Left ventricle myocardium inferior (tissue), 1 donor: ENCODE measurements at places on chromosomes 5 and 9.

DNA sequence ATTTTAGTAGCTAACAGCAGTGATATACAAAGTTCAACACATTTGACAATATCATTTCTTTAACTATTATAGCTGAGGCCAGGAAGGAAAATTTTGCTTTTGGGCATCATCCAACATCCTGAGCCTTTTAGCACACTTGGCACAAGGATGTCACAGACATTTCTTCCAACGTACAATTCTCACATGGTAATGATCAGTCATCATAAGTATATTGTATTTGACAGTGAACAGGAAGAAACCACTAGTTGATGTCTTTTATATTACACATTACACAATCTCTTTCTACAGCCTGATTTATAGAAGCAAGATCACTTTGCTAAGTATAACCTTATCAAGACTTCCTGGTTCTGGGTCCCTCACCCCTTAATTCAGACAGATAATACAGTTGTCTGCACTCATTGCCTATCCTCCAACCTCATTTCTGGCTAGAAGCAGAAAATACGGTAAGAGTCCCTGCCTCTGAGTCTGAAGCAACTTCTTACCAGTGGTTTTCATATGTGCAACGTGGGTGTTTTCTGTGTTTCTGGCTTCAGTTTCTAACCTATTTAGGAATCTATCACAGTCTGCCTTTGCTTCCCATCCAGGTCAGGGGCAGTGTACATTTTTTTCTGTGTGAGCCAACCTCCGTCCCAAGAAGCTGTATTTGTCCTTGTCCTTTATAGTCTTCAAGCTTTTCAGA lies 167.8 kb downstream of the PAM start:
- no peak overlapping the region for H3K4me3 ChIP-seq
- peaks cover 29% of the 10 kb centered on the region for H3K36me3 ChIP-seq
- peak overlapping the region; percentile 6 for H3K27ac ChIP-seq

DNA sequence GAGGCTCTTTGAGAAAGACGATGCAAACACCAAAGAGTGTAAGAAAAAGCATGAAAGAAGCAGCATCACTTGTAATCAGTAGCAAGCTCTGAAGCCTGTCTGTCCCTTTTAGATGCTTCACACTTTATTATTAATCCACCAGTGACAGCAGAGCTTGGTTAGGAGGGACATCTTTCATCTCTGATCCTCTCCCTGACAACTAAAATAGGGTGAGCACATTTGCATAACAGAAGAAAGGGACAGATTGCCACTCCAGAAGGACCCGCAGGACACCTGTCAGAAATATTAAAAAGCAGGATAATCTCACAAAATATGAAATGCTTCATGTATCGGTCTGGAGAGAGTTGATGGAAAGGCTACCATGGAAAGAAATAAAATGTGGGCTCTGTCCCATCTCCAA lies 71.4 kb upstream of the MAP1B start:
- DNase-seq: no peak
- peaks cover 6% of the 10 kb centered on the region for H3K27me3 ChIP-seq
- H3K4me3 ChIP-seq: no peak overlapping the region
- H3K27ac ChIP-seq: no peak overlapping the region
- no peaks in the 10 kb centered on the region for H3K36me3 ChIP-seq

DNA sequence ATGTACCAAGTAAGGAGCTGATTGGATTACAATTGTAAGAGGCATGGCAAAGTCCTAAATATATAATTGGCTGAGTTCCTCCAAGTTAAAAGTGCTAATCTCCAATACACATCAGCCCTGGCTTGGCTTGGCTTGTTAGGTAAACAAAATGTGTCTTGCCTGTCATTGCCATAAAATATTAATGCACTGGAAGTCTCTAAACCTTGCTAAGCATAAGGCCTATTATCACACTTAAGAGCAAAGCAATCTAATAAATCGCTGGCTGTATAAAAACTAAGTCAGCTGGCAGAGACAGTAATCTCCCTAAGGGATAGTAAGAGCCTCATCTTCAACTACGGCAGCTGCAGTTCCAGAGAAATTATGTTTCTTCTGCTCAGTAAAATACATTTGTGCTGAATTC lies 418.6 kb upstream of the GRAMD2B start:
- H3K36me3 ChIP-seq: no peaks in the 10 kb centered on the region
- no peaks in the 10 kb centered on the region for H3K27me3 ChIP-seq
- H3K4me3 ChIP-seq: no peak overlapping the region
- no peak for DNase-seq

DNA sequence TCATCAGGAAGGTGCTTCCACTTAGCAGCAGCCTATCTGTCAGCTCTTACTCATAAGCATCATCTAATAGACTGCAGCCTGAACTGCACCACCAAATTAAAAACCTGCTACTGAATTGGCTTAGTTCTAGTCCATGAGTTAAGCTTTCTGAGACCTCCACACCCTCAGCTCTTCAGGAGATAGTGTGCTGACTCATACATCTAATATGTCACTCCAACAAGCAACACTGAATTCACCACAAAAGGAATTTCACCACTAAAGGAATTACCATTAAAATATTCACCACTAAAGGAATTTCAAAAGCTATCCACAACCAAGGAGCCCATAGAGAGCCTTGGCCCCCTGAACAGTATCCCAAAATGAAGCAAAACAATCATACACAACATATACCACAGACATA lies 418.5 kb upstream of the RORB start:
- H3K4me1 ChIP-seq: no peaks in the 10 kb centered on the region
- no peaks in the 10 kb centered on the region for H3K36me3 ChIP-seq
- DNase-seq: no peak
- H3K27me3 ChIP-seq: no peaks in the 10 kb centered on the region

DNA sequence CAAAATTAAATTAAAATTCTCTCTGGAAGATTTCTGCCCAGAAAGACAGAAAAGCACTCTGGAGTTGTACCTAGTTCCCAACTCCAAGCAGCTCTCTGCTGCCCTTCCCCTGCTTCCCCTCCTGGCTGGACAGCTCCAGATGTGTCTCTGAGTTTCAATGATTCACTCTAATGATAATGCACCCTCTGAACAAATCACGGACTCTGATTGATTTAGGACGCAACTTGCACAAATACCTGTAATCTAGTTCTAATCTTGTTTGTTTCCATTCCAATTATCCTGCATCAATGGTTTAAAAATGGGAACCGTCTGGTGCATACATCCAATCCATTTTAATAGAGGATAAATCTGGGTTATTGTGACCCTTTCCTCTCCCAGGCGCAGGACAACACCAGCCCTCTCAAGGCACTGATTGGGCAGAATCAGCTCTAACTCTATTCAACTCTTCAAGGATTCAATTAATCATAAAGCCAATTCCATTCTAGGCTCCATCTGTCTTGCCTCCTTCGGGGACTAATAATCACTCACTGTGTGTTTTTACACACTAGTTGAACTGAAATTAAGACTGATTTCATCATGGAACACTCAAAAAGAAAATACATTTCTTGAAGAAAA lies 111.2 kb upstream of the LRRTM2 start:
- DNase-seq: no peak
- peaks cover 3% of the 10 kb centered on the region for H3K36me3 ChIP-seq
- H3K4me3 ChIP-seq: no peak overlapping the region
- no peak overlapping the region for H3K27ac ChIP-seq

- H3K27ac ChIP-seq: no peak overlapping the region
- H3K27me3 ChIP-seq: no peaks in the 10 kb centered on the region
- H3K4me3 ChIP-seq: no peak overlapping the region
- H3K36me3 ChIP-seq: no peaks in the 10 kb centered on the region
- no peaks in the 10 kb centered on the region for H3K4me1 ChIP-seq
These were observed 550.1 kb upstream of the CDH18 start for GRCh38 chr5:20537911-20538703.

DNA sequence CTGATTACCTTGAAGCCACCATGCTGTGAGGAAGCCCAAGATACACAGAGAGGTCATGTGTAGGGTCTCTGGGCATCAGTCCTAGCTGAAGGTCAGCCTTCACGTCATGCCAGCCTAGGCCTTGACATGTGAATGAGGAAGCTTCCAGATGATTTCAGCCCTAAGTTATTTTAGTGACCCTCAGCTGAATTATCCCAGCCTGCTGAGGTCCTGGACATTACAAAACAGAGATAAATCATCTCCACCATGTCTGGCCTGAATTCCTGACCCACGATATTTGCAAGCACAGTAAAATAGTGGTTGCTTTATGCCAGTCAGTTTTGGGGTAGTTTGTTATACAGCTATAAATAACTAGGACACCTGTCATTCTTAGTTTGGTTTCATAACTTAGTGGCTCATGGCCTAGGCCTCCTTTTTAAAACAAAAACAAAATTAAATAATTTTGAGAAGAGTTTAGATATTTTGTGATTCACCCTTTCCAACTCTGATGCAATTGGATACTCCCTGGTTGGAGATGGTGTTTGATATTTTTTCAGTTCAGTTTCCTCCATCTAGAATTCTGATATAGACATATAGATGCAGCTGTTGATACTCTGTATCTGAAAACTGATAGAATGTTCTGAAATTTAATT lies 571.3 kb upstream of the CLINT1 start:
- DNase-seq: no peak
- H3K4me1 ChIP-seq: peaks cover 22% of the 10 kb centered on the region
- H3K36me3 ChIP-seq: no peaks in the 10 kb centered on the region
- H3K4me3 ChIP-seq: no peak overlapping the region
- peak overlapping the region; percentile 86 for H3K27ac ChIP-seq

DNA sequence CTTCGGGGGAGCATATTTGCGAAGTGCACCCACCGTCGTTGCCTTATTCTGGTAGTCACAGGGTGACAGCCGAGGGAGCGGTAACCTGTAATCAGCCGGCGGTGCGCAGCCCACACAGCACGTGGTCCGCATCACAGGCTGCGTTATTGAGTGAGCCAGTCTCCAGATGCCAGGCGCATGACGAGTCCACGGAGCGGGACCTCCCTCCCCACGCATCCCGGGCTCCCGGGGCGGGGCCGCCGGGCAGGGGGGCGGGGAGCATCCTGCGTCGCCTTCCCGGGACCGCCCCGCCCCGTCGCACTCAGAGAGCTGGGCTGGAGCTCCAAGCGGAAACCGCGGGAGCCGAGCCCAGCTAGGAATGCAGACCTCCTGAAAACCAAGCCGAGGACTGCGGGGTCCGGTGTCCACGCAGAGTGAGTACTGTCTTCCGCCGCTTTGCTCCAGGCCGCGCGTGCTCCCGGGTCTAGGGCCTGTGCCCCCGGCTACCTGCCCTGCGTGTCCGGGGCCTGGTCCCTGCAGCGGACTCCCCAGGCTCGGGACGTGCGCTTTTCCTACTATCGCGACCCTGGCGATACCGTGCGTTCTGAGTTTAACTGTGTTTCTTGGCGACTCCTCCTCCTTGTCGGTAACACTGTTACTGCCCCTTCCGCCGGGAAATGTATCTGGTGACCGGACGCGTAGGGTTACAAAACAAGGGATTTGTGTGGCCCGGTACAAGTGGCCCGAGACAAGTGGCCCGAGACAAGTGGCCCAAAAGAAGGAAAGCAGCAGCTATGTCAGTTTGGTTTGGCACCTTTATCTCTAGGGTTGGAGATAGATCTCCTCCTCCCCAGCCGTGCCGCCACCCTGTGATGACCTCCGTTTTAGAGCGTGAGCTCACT lies 40.6 kb downstream of the CAST start:
- H3K27me3 ChIP-seq: no peaks in the 10 kb centered on the region
- peak overlapping the region; percentile 97 for H3K27ac ChIP-seq
- peaks cover 86% of the 10 kb centered on the region for H3K4me1 ChIP-seq
- H3K36me3 ChIP-seq: no peaks in the 10 kb centered on the region
- peak overlapping the region; percentile 84 for H3K4me3 ChIP-seq

GRCh38 chr9:127907867-127908659 lies 8.7 kb upstream of the ST6GALNAC6 start:
- H3K36me3 ChIP-seq: peaks cover 43% of the 10 kb centered on the region
- H3K4me1 ChIP-seq: peaks cover 50% of the 10 kb centered on the region
- DNase-seq: no peak
- H3K27ac ChIP-seq: no peak overlapping the region

GRCh38 chr9:135009794-135010585 lies 77.5 kb upstream of the OLFM1 start:
- H3K4me3 ChIP-seq: no peak overlapping the region
- no peak overlapping the region for H3K27ac ChIP-seq
- no peak for DNase-seq
- H3K4me1 ChIP-seq: no peaks in the 10 kb centered on the region
- H3K36me3 ChIP-seq: no peaks in the 10 kb centered on the region

DNA sequence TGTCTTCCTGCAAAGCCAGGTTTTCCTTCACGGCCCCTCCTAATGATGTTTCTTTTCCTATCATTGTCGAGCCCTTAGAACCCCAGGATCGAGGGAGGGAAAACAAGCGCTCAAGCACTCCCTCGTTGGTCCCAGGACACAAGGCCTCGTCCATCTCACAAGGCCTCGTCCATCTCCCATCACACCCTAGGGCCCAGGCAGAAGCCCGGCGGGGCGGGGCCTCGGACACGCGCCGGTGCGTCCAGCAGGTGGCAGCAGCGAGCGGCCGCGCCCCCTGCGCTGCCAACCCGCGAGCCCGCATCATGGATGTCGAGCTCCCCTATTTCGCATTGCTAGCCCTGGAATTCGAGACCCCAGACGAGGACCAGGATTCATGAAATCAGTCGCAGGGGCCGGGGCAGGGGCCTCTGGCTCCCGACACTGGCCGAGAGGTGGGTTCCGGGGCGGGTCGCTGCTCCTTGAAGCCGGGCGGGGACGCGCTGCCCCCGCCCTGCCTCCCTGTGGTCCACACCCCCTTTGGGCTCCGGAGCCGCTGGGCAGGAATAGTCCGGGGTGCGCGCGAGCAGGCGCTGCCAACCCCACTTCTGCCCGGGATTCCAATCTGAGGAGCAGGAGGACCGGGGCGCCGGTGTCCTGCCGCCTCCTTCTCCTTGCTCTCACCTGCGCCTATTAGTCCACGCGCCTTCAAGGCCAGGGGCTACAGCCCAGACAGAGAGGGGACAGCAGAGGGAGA lies at the start of gene ABLIM3:
TSS of gene ABLIM3 (plus strand) at position 270 of the 733 bp plus-strand sequence. CDS start 603 bp downstream, outside the sequence.
- DNase-seq: peak; percentile 75
- peak within 1 kb of the TSS; percentile 94 for H3K4me3 ChIP-seq
- H3K27ac ChIP-seq: peak within 1 kb of the TSS; percentile 96
- peaks cover 65% of the 10 kb centered on the region for H3K4me1 ChIP-seq
- H3K36me3 ChIP-seq: peaks cover 3% of the 10 kb centered on the region

GRCh38 chr9:14418301-14418940 lies 104.5 kb upstream of the NFIB start:
- no peaks in the 10 kb centered on the region for H3K36me3 ChIP-seq
- DNase-seq: no peak
- no peaks in the 10 kb centered on the region for H3K27me3 ChIP-seq
- H3K27ac ChIP-seq: no peak overlapping the region
- no peaks in the 10 kb centered on the region for H3K4me1 ChIP-seq

DNA sequence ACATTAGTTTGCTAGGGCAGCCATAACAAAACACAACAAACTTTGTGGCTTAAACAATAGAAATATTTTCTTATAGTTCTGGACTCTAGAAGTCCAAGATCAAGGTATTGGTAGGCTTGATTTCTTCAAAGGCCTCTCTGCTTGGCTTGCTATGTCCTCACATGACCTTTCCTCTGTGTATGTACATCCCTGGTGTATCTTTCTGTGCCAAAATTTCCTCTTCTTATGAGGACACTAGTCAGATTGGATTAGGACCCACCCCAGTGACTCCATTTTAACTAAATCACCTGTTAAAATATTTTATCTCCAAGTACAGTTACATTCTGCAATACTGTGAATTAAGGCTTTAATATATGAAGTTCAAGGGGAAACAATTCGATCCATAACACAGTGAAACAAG lies 168.9 kb upstream of the CCNH start:
- no peaks in the 10 kb centered on the region for H3K4me1 ChIP-seq
- H3K27me3 ChIP-seq: no peaks in the 10 kb centered on the region
- DNase-seq: no peak
- H3K27ac ChIP-seq: no peak overlapping the region
- no peaks in the 10 kb centered on the region for H3K36me3 ChIP-seq
